GM12892 (cell line): ENCODE measurements at places on chromosomes 7 and 10.

- no peak for DNase-seq
These were observed 59.0 kb downstream of the PALD1 start for GRCh38 chr10:70537398-70538194.

- no peak for DNase-seq
These were observed 26.7 kb upstream of the CUX1 start for GRCh38 chr7:101790566-101791293.

DNA sequence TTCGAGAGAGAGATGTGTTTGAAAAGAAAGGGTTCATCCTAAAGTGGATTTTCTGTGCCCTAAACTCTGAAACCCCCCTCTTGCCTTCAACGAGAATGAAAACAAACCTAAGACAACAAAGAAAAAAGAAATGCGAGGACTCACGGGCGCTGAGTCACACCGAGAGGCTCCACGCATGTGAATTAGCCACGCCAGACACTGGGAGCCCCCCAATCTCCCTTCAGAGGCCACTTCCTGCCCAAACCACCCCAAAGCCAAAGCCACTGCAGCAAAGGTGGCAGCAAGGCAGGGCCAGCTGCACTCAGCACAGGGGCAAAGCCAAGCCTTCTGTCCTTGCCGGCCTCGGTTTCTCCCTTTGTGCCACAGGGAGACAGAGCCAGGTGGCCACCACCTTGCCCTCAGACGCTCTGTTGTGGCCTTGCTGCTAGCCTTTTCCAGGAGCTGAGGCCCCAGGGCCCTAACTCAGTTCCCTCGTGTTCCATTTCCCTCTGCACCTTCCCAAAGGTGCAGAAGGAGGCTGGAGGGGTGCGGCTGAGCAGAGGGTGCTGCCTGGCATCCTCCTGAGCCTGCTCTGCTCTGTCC lies 93.3 kb downstream of the FAM53B start:
- DNase-seq = peak; percentile 75

DNA sequence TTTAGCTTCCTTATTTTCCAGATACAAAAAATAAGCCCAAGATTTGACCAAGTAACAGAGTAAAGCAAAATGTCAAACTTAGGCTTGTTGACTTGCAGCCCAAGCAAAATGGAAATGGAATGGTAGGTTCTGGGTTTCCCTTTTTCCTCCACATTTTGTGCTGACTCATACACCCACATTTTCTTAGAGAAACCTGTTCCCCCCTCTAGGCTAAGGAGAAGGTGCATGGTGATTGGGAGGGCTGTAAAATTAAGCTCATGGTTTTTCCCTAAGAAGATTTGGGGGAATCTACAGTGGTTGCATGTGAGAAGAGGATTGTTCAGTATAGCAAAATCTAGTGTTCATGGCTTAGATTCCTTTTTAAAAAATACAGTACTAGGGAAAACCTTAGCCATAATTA lies 127.4 kb downstream of the ARL4A start:
- DNase-seq = no peak

DNA sequence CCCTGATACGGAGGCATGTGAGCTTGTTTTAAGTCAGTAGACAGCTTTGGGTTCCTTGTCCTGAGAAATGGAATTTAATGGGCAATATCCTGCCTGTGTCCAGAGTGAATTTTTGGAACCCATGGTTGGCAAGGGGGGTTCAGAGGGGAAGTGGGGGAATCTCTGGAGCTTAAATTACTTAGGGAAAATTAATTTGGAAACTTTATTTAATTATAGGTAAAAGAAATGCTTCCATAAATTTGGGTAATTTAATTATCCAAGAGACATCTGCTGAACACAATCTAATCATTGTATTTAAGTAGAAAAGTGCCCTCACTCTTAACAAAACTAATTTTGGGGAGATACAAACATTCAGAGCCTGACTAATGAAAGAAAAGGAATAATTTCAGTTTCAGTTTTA lies 99.7 kb downstream of the PLXNA4 start:
- no peak for DNase-seq

DNA sequence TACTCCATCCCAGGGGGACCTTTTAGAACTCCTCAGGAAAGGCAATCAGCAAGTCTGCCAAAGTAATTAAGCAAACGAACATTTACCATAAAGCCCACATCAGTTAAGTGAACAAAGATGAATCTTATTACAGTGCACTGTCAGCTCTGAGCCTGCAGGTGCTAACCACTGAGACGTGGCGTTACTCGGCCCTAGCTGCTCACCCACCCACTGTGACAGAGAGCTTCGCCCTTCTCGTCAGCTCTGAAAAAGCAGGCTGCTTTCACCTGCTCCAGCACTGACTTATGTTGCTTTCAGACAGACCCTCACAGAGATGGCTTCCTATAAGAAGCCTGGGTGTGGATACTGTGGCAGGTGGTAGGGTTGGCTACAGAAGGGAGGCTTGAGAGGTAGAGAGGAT lies 57.7 kb upstream of the KCNIP2 start:
- peak; percentile 38 for DNase-seq

- DNase-seq = no peak
These were observed 19.7 kb downstream of the TSPAN12 start for GRCh38 chr7:120838281-120838682.

GRCh38 chr10:17231788-17232187 lies 3.7 kb downstream of the VIM start:
- no peak for DNase-seq

DNA sequence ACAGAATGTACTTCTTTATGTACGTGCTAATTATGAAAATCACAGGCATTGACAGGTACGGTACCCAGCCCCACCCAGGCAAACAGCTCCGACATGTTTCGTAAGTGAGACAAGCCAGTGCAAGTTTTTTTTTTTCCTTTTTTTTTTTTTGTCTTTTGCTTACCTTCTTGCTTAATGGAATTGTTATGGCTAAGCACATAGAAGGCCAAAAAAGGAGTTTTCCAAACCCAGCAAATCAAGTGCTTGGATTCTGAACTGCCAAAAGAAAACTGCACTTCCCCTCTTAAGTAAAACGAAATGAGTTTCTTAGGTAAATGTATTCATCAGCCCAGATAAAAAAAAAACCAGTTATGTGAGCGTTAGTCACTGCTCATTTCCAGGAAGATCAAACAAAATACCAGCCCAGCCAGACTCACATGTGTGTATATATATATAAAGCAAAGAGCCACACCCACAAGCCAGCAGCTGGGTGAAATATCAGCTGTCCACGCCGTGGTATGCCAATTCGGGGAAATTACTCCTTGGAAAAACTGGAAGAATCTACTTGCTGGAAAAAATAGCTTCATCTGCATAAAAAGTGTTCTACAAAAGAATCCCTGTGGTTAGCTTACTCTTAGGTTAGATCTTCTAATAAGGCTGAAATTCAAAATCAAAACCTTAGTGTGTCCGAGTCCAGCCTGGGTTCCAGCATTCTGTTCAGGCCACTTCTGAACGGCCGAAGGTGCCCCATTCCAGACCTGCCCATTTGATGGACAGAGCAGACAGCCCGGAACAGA lies 8.0 kb downstream of the KLF6 start:
- no peak for DNase-seq

GRCh38 chr10:133292919-133293809 lies 15.5 kb downstream of the TUBGCP2 start:
- DNase-seq = no peak

DNA sequence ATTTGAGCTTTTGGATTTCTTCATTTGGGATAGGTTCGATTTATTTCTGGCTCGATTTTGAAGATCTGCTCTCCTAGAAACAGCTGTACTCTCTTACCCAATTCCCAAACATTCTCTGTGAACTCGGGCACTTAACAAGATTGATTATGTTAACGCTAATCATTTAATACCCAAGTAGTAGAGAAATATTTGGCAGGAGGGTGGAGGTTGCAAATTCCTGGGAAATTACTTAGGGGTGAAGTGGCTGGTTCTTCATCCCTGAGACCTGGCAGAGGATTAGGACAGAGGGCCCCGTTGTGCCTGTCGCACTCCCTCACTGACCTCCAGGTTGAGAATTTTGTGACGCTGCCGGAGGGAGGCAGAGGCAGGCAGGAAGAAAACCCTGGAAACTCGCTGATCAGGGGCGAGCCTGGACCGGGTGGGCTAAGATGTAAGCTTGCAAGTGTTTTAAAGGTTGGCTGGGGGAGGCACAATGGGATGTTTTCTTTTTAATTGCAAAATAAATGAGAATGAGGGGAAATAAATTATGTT lies 182.6 kb downstream of the TCF7L2 start:
- no peak for DNase-seq

DNA sequence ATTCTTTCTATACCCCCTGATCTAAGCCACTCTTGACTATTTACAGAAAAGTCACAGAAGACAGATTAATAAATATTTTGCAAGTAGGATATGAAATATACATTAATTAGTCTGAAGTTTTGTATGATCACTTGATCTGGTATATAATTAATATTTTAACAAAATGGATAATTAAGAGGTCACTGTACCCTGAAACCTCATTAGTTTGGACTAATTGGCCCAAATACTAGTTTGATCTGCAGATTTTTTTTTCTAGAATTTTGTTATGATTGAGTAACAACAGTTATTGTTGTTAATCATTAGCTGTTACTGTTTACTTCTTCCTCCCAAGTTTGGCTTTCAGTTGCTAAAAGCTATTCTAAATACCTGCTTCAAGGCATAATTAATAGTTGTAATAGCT lies 2.7 kb downstream of the NHLRC2 start:
- no peak for DNase-seq

DNA sequence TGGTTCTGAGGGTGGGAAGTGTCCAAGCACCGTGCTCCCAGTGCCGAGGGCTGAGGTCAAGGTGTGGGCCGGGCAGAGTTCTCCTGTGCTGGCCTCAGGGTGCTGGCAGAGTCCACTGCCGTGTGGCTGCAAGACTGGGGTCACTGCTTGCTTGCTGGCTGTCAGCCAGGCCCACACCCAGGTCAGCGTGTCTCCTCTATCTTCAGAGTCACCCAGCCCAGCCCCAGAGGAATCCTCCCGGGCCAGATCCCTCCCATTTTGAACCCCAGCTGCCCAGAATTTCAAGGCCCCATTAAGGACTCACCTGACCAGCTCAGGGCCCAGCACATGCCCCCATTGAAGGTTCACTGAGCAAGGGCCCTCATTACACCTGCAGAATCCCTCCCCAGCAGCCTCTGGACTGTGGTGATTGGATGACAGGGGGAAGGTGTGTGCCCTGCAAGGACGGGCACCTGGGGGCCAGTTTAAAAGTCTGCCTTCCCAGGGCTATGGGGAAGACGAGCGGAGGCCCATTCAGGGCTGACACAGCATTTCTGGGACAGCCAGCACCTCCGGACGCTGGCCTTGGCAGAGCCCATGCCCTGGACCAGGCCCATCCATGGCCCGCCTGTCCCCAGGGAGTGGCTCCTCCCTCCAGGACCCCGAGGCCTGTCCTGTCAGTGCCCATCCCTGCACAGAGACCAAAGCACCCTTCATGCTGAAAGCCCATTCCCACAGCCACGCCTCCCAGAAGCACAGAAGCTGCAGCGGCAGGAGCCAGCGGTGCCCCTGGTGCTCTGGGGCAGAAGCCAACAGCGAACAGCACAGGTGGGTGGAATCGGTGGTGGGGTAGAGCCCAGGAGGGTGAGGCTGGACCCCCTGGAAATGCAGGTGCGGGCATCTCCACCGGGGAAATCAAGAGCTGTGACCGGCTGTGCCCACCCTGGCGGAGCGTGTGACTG lies 45.1 kb upstream of the PPP2R2D start:
- DNase-seq = no peak

GRCh38 chr10:78905015-78905956 lies 163.5 kb upstream of the ZMIZ1 start:
- DNase-seq = no peak

- no peak for DNase-seq
These were observed 7.3 kb downstream of the TRIM8 start for GRCh38 chr10:102651455-102652169.

DNA sequence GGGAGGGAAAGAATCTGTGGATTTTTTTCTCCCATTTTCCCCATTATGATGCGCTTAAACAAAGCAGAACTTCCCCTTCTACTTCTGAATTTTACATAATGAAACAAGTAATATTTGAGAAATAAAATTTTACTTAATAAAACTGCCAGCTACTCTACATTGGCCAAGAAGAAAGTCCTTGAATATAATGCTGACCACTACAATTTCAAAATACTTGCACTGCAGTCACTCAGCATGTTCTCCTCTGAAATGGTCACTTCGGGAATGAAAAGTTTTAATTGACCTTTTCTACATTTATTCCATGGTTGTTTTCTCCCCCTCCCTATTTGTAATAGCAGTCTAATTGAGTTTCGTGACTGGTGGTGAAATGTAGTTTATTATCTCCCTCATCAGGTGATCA lies 23.9 kb downstream of the GLI3 start:
- no peak for DNase-seq

DNA sequence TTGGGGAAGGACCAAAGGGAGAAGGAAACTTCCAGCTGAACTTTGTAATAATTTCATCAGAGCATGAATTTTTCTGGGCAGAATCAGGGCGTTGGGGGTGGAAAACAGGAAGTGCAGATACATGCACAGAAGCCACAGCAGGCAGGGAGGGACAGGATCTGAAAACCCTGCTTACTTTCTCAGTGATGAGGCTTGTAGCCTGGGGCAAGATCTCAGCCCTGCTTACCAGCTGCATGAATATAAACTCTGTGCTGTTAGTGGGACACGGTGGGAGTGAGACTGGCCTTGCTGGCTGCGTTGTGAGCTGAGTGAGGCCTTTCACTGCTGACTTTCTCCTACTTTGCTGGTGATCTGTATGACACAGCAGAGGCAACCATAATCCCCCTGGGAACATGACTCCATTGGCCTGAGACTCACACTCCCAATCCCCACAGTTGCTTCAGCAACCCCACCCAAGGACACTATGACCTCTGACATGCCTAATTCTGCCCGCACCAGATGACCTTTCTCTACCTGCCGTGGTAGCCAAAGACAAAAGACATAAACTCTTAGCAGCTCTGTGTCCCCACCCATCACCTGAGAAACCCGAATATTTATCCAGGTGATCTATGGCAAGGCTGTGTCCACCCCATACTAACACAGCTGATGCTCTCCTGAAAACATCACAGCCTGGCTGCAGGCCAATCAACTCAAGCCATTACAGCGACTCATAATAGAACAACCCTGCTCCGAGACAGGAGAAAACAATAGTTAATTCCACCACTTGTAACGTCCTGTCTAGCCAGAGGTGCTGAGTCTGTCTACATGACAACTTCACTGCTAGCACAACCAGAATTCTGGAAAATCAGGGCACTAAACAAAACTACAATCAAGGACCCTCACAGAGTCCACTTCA lies 190.7 kb upstream of the CHRM2 start:
- DNase-seq = no peak

DNA sequence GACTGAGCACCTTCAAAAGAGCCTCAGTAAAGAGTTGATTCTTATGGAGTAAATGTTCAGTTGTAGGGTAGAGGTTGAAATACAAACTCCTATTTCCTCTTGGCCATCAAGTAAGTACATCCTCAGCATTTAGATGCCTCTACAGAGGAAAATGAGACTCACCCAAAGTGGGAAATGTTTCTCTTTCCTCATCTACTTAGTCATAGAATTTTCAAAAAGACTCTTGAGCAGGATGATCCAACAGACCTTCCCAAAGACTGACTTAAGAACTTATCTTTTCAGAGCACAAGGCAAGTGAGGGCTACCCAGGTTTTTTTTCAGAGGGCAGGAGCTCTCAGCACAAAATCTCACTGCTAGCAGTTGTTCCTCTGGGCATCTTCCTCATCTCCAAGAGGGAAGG lies 449.1 kb downstream of the KCNMA1 start:
- DNase-seq = no peak
